HFF-Myc (cell line): ENCODE measurements at places on chromosomes 7 and 10.
A peak's percentile ranks its signal among the peaks of the same experiment; 100 is the strongest.

DNA sequence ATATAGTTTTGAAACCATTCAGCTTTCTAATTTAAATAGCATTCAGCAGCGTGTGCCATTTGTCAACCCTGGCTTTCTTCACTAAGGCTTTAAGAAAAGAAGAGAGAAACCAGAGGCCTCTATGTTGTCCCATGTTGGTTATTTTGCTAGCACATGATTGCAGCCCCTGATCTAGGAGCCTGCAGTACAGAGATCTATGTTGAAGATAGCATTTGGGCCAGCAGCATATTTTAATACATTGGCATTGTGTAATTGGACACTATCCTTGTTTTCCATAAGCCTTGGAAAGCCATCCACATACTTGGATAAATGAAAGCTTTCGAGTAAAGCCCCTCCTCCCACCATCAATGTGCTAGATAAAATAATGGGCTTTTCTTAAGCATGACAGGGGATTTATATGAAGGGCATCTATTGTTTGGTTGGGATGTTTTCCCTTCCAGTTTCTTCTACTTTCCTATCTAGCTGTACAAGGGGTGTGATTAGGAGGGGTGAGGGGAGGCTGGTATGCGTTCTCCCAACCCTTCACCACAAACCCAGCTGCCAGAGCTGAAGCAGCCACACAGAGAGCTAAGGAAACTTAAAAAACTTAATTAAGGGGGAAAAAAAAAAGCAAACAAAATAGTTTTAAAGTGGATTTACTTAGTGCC, 23.1 kb upstream of the SDHAF3 start:
- DNase-seq, result no peak

DNA sequence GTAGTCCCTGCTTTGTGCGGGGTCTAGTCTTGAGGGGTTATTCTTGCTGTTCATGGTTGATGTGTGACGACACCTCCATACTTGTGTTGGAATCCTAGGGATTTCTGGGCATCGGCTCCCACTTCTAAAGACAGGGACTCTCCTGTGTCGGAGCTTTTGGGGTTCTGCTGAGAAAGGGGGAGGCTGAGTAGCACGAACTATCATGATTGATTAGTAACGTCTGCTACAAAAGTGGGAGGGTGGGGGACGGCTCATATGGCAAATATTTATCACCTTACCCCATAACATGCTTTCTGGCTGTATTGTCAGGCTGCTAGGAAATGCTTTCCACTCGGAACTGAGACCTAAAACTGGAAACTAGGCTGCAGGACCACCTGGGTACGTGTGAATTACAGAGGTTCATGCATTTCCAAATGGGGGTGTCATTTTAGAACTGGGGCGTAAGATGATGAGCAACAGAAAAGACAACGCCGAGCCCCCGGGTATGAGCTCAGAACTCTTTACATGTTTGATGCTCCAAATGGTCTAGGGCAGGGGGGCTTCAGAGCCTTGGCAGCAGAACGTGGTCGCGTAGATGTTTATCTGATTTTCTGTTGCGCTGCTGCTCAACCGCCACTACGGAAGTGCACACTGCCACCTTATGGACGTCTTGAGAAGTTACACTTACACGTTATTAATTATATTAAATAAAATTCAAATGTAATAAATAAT, 15.1 kb upstream of the NME8 start:
- DNase-seq, result peak; percentile 2

DNA sequence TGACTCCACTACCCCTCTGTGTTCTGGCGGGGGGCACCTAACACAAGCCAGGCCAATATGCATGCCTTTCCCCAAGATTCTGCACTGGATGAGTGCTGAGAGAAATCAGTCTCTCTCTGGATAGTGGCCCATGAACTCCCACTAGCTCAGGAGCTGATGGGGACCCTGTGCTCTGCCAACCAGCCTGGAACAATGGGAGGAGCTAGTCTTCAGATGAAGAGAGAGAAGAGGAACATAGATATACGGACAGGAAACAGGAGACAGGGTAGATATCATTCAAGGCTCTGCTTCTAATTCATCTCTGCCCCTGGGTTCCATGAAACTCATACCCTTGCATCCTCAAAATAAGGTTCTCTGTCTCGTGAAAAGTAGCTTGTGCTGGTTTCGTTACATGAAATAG, 27.9 kb upstream of the PLXNA4 start:
- no peak for DNase-seq

DNA sequence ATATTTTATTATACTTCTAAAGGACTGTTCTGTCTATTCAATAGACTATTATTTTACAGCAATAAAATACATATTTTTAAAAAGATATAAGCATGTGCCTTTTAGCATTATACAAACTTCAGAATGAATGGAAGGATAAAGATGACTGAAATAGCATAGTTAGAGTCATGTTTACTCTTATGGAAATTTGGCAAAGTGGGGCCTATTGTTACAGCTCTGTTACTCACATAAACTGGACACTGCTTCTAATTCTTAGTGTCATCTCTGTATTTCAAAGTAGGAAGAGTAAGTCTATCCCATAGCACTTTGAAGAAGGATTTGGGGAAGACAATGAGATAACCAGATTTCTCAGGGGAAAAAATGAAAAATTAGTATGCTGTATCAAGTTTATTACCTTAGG, 168.2 kb downstream of the SKAP2 start:
- no peak for DNase-seq

DNA sequence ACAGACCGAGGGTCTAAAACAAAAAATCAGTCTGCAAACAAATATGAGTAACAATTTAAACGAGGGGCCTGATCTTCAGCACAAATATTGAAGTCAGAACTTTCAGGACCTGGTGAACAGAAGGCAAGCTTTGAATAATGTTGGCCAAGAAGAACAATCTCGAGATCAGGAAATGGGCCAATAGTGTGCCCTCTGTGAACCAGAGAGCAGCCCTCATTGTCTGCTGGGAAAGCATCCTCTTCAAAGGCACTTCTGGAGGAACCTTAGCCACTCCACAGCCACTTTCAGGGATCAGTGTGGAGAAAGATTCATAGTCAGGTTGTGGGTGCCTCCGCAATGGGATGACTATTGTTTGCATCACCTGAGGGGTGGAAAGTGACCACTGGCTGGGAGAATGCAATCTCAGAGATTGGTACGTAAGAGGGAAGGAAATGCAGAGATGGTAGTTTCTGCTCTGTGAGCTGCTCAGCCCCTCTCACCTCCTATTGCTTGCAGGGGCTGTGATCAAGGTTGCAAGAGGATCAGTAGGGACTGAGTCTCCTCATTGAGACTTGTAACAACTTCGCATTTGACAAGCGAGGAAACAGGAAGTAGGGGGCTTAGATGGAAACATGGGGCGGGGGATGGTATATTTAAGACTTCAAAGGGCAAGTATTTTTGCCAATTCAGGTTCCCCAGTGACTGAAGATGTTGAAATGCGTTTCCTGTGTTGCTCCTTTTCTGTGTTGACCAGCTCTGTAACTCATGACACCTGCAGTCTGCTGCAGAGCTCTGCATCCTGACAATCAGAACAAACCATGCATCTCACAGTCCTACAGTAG, 28.4 kb upstream of the IFRD1 start:
- no peak for DNase-seq

- no peak for DNase-seq
Observed at GRCh38 chr7:1421020-1421790, 38.1 kb downstream of the MICALL2 start.

DNA sequence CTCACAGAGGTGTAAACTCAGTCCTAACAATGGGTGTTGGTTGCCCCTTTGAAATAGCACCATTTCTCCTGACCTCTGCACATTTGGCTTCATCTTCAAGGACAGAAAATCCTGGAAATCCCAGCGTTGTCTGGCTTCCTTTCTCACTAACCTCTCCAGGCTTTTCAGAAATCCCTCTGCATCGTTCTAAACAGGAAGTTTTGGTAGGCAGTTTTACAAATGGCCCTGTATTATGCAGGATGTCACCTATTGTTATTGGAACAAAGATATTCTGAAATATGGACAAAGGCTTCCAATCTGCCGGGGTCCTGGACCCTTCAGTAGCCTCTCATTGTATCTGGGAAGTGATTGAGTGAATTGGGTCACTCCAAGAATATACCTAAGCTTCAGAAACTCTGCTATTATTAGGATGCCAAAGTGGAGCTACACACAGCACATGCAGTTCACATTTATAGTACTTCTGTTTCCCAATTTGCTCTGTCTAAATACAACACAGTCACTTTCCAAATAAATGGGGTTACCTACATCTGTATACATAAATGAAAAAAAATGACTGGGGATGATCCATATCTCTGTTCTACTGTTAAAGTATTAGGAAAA, 134.8 kb upstream of the KLF6 start:
- no peak for DNase-seq

DNA sequence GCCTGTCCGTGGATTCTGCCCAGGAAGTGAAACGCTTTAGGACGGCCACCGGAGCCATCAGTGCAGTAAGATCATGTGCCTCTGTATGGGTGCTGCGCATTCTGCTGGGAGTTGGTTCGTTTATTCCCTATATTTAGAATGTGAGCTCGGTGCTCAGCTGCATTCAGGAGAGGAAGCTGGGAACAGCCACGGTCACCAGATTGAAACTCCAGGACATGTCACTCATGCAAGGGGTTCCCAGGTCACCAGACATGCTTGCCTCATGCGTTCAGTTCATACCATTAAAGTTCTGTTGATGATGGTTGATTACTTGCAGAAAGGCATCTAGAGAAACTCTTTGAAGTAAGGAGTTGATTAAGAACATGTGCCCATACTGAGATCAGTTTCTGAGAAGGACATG, 78.1 kb downstream of the TRRAP start:
- peak; percentile 16 for DNase-seq

GRCh38 chr7:45404622-45405021, 169.5 kb upstream of the ADCY1 start:
- no peak for DNase-seq

DNA sequence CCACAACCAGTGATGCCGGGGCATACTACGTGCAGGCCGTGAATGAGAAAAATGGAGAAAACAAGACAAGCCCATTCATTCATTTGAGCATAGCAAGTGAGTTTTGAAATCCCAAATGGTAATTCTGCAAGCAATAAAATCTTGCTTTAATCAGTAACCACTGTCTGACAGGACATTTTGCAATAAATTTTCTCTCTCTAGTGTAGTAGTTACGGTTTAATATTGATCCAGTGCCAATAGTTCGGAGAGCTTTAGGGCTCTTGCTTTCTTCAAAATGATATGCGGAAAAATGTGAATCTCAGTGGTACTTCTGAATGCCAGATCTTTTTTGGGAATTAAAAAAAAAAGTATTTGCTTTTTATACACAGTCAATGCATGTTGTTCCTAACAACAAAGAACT, 520.4 kb downstream of the SDK1 start:
- no peak for DNase-seq

GRCh38 chr10:14698111-14698828, 76.4 kb downstream of the FAM107B start:
- DNase-seq, result peak; percentile 88

DNA sequence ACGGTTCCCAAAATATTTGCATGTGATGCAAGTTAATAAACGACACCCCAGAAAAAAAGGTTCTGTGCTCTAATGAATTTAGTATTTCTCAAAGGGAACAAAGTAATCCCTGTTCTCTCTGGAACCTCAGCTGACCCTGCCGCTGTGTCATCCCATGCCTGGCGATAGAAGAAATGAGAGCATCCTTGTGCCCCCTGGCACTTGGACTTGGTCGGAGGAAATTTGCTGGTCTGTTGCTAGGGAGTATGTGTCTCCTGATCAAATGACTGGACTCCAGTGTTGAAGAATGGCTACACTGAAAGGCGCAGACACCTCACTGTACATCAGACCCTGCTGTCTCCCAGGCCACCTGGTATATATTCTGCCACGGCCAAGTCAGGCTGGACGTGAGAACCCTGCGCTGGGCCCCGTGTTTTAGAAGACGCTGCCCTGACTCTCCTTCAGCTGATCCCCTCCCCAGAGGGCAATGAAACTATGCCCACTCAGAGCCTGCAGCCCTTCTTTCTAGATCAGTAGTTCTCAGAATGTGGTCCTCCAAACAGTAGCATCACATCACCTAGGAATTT, 67.2 kb downstream of the THNSL1 start:
- DNase-seq, result no peak

- DNase-seq, result no peak
Observed at GRCh38 chr7:73567846-73568685, 10.3 kb downstream of the TBL2 start.

GRCh38 chr7:26538689-26539088, 247.0 kb downstream of the SNX10 start:
- no peak for DNase-seq

DNA sequence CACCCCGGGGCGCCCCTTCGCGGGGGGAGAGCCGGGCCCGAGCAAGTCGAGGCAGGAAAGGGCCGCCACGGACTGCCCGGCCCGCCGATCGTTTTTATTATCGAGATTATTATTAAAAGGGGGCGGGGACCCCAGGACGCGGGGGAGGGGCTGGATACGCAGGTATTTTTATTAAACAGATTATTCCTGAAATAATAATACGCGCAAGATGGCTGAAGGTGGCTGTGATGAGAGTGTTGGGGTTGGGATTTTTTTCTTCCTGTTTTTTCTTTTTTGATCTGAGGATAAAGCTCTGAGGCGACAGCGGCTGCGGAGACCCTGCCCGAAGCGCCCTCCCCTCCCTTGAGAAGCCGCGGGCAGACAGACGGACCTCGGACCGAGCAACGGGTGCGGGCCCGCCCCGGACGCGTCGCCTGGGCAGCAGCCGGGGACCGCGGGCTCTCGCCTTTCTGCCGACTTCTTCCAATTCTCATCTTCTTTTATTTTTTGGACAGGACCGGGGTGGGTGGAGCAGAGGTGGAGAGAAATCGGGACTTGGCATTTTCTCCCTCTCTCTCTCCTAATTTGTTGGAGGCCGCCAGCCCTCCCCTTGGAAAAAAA, 1.4 kb upstream of the TRIM8 start:
- DNase-seq, result no peak
